ENCODE measurements at places on chromosomes 6 and 20.
A peak's percentile ranks its signal among the peaks of the same experiment; 100 is the strongest.

DNA sequence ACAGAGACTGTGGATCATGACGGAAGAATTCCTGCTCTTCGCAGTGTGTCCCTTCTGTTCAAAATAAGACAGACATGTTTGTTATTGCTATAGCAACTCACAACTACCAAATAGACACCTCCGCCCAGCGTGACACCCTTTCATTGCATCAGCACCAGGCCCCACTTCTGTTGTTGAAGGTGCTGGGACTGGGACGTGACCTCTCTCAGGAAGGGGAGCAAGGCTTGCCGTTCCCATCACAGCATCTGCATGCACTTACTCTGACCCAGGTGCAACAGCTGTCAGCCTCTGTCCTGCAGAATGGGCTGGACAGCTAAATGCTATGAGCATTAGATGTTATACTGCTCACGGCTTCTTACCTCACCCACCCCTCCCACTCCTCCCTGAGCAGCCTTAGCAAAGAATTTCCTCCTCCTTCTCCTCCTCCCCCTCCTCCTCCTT, 94.1 kb downstream of the DACT2 start:
- DNase-seq = no peak

DNA sequence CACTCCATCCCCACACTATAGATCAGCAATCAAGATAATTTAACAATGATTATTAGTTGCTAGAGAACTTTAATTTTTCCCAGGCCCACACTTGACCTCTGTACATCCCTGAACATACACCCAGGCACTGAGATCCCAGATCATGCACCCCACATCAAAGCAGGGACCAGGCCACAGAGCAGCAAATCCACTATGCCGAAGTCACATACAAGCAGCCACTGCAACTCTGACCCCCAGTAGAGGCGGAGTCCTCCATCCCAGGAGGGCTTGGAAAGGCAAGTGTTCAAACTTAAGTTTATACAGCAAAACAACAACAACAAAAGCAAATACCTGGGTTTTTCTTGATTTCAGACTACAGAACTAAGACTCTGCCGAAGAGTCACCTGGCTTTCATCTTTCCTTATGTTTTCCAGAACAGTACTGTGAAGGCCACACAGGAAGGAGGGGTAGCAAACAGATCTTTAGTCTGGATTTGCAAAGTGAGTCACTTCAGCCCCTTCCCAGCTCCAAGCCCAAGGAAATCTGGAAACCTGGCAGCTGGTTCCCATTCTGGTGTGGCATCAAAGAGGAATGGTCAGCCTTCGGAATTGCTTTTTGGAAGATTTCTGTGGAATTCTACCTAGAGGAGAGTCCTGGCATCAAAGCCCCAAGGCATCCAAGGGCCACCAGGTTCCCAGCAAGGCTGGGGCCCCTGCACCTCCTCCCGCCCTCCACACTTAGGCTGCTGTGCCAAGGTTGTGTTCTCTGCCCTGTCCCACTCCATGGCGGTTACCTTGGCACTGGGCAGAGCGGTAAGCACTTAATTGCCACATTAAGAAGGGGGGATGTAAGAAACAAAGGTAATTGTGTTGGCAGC, 7.3 kb downstream of the JAG1 start:
- DNase-seq = no peak

- no peak for DNase-seq
These were observed at the start of gene OVOL2 for GRCh38 chr20:18057101-18057993. TSS of gene OVOL2 (minus strand) at chr20:18057916. CDS start at chr20:18057634, 282 bp downstream.

- no peak for DNase-seq
These were observed 82.7 kb upstream of the AKIRIN2 start for GRCh38 chr6:87784690-87785089.

DNA sequence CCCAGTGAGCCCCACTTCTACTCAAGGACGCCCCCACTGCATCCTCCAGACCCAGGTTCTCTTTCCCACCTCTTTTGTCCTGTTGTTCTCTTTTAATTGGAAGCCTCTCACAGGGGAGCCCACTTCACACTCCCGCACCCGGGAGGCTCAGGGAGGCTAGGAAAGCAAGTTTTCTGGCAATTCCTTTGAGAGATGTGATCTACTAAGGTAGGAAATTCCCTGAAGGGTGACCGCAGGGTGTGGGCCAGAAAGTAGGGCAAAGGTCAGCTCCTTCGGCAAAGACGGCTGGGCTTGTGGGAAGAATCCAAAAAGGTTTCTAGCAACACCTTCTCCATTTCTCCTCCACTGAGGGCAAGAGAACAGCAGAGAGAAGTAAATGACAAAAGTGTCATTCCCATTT, 98.1 kb upstream of the PTPN1 start:
- DNase-seq = no peak

GRCh38 chr6:78390066-78390465, 477.3 kb upstream of the IRAK1BP1 start:
- DNase-seq = no peak

DNA sequence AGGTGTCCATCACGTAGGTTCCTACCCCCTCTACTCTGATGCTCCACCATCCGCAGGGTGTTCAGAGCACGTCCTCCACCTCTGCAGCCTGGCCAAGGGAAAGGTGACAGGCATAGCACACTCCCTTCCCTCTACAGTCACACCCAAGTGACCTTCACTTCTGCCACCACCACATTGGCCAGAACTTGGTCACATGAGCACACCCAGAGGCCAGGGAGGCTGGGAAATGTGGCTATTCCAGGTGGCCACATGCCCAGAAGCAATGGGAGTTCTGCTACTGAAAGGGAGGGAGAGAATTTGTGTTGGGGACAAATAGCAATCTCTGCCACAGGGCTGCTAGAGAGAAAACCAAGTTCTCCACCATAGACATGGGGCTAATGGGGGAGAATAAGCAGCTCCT, 180.3 kb downstream of the NFATC2 start:
- DNase-seq = no peak

- DNase-seq = no peak
These were observed 1.5 kb upstream of the NEDD9 start for GRCh38 chr6:11233673-11234573.

GRCh38 chr6:20055916-20056315, 156.4 kb downstream of the MBOAT1 start:
- DNase-seq = no peak

GRCh38 chr6:131532580-131533039, 40.4 kb upstream of the ARG1 start:
- peak; percentile 25 for DNase-seq
